NCI-H146 (cell line): ENCODE measurements at places on chromosomes 7 and 10.
A peak's percentile ranks its signal among the peaks of the same experiment; 100 is the strongest.

DNA sequence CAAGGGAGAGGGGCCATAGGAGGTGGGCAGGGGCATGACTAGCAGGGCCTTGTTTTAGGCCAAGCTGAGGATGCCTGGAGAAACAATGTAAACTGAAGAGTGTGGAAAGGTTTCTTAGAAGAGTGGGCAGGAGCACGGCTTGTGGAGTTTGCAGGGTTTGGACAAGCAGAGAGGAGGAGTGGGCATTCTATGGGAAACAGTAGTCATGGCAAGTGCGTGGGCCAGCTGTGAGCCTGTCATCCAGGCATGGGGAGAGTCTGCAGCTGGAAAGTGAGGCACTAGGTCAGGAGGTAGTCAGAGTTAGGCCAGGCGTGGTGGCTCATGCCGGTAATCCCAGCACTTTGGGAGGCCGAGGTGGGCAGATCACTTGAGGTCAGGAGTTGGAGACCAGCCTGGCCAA is 130.1 kb downstream of the SH3PXD2A start:
- DNase-seq: no peak

- no peak for DNase-seq
Observed at GRCh38 chr7:45662018-45662417, 87.8 kb downstream of the ADCY1 start.

DNA sequence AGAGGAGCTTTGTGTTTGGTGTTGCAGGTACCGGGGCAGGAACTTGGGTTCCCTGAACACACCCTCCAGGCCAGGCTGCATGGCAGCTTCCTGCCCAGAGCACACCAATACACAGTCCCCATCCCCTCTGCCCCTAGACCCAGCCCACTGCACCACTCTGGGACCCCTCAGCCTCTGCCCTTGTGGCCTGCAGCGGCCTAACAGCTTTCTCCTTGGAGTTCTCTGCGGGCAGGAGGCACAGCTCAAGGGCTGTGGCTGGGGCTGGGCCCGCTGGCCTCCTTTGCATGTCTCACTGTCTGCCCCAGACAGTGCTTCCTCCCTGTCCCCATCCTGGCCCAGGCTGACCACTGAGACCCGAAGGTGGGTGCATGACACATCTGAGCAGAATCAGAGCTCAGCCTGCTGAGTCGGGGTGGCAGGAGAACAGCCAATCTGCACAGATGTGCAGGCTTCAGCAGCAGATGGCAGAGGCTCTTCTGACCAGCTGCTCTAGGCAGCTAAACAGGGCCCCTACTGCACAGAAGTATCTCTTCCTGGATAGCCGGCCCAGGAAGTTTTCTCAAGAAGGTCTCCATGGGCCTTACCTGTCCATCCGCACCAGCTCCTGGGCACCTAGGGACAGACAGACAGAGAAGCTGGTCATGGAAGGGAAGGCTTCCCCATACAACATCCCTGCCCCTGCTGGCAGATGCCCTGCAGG is 20.8 kb downstream of the VSIR start:
- DNase-seq: no peak

DNA sequence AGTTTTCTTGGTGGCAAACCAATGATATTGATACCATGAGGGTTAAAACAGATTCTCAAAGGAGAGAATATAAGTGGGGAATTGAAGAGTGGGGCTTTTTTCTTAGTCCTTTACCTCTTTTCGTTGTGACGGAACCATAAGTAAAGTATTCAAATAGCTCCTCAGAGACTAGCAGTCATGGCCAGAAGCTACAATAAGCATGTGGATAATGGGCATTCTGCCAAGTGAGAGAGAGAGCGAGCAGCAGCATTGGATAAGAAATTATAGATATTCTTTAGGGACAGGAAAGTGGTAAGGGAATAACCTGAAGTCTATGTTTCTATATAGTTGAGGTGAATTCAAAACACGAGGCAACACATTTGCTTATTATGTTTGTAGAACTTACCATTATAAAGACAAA is 235.1 kb downstream of the SEMA3E start:
- DNase-seq: peak; percentile 9

GRCh38 chr10:95170790-95171189 is 23.2 kb upstream of the ACSM6 start:
- no peak for DNase-seq

GRCh38 chr7:116588641-116589594 is 64.1 kb downstream of the CAV1 start:
- peak; percentile 9 for DNase-seq

DNA sequence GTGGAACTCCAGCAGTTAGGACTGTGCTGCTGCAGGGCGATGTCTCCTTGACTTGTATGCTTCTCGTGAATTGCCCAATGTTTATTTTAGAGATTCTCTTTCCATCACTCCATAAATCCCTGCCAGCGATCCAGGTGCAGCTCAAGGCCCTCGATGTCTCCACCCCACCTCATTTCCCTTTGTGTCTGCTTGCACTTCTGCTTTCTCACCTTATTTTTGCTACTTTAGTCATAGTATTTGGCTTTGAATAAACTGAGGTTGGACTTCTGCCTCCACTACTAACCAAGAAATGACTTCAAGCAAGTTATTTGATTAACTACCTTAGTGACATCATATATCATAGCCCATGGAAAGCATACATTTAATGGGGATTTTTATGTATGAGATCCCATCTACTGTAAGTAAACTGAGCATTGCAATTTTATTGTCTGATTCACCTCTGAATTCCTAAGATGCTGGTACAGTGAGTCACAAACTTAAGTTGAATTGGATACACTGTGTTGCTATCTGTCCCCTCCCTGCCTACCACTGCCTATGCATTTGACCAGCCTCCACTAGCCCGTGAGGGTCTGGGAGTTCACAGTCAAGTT is 255.8 kb downstream of the ABCA13 start:
- DNase-seq: no peak

GRCh38 chr10:3425716-3426115 is 253.1 kb upstream of the PITRM1 start:
- DNase-seq: no peak

GRCh38 chr7:25565949-25566348 is 337.7 kb upstream of the NPVF start:
- peak; percentile 25 for DNase-seq

DNA sequence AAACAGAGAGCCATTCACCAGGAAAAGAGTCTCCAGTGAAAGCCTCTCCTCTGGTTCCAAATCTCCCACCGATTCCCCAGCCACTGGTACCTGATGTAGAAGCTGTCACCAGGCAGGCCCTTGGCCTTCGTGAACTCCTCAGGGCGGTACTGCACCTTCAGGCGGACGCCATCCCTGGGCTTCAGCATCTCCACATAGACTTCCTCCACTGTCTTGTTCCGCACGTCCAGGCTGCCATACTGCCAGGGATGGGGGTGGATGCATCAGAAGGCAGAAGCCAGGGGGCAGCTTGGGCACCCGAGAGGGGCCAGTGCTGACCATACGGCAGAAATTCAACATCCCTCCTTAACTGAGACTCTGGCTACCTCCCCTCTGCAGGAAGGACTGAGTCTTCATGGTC is 118.8 kb downstream of the DLG5 start:
- DNase-seq: no peak

DNA sequence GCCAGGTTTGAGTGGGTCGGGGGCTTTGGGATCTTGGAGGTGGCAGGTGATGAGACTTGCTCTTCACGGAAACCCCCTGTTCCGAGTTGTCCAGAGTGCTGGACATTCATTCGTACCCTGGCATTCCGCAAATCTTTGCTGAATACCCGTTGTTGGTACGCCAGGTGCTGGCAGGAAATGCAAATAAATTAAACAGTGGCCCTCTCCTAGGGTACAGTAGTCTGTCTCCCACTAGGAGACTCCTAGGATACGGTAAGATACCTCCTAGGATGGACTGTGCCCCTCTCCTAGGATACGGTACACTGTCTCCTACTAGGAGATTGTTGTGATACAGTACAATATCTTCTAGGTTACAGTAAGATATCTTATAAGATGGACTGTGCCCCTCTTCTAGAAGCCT is 544 bp downstream of the SEC23IP start:
- peak; percentile 16 for DNase-seq

DNA sequence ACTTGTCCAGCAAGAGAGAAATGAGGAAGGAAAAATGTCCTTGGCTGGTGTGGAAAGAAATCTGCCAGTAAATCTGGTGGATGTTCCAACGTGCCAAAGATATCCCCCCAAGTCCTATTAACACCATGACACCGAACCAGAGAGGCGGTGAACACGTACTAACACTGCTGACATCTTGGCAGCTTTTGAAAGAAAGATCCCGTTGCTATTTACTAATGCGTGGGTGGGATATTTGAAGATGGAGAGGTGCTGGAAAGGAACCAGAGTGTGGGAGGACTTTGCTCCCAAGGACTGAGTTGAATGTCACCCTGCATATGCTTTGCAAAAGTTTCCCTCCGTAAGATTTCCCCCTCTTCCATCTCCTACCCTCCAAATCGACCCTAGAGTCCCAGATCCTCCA is 7.9 kb downstream of the CCDC3 start:
- no peak for DNase-seq

DNA sequence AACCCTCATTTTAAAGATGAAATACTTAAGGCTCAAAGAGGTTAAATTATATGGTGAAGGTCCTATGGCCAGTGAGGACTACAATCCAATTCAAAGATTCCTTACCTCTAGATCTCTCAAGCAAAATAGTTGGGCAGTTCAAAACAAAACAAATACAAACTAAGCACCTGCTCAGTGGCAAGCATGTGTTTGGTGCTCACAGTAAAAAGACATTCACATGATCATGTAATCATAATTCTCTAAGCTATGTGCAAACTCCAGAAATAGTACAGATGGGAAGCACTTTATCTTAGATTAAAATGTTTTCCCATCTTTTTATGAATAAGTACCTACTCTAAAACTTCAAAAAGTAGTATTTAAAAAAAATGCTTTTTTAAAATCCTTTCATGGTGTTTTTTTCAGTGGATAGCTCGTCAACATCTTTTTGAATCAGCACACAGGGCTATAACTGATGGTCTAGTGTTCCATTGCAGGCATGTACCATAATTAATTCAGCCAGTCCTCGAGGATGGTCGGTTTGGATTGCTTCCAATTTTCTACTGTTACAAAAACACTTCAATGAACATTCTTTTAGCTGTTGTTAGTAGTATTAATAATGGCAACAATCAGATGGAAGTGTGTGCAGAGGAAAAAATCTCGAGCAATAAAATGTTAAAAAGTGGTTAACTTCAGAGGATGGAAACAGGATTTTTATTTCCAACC is 58.4 kb downstream of the CHCHD3 start:
- no peak for DNase-seq

GRCh38 chr7:93148727-93149126 is 542 bp upstream of the SAMD9L start:
- no peak for DNase-seq

DNA sequence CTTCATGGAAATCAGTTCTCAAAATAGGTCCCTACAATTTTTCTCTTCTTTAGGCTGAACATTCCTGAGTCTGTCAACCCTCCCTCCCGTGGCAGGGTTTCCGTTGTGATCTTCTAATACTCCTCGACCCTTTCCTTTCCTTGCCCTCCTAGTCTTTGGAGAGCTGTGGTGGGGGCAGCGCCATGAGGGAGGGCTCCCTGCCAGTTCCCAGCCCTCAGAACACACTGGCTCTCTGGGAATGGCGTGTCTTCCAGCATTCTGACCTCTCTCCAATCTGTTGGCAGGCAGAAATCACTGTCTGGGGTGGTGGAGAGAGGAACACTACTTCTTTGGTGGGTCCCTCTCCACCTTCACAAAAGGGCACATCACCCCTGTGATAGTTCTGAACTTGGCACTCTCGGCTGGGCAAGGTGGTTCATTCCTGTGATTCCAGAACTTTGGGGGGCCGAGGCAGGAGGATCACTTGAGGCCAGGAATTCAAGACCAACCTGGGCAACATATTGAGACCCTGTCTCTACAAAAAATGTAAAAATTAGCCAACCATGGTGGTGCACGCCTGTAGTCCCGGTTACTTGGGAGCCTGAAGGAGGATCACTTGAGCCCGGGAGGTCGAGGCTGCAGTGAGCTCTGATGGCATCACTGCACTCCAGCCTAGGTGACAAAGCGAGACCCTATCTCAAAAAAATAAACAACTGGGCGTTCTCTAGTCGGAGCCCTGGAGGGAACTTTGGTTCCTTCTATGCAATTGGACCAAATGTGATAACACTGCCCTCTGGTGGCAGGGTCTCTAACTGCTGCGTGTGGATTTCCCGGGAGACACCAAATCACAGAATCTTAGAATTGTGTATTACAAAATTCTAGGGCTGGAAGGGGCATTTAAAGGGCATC is 13.1 kb upstream of the ARPC1A start:
- DNase-seq: peak; percentile 65

GRCh38 chr7:22488643-22489462 is 11.1 kb downstream of the STEAP1B start:
- peak; percentile 68 for DNase-seq

DNA sequence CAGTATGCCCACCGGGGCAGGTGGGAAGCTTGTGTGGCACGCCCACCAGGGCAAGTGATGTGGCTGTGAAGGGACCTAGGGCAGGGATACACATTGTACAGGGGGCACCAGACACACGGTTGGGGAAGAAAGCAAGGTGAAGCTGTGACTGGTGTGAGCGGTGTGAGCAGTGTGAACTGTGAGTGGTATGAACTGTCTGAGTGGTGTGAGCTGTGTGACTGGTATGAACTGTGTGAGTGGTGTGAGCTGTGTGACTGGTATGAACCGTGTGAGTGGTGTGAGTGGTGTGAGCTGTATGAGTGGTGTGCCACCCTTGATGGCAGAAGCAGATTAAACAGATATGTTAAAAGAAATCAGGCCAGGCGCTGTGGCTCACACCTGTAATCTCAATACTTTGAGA is 48.1 kb downstream of the DPYSL4 start:
- no peak for DNase-seq

DNA sequence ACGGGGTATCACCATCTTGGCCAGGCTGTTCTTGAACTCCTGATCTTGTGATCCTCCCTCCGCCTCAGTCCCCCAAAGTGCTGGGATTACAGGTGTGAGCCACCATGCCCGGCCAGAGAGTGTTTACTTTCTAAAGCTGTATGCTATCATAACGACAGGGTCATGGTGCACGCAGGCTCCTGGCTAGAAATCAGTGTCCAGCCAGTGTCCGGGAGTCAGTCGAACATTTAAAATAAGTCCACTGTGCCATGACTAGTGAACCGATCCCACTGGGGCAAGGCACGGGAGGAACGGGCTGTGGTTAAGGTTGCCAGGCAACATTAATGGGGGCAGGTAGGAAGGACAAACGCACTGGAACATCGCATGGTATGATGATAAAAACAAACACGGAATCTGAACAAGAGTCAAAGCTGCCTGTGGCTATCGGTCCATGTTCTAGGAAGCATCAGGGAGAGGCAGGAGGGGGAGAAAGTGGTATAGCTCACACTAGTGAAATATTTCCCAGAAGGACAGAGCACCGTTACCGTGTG is 89.0 kb upstream of the SEPHS1 start:
- DNase-seq: no peak

DNA sequence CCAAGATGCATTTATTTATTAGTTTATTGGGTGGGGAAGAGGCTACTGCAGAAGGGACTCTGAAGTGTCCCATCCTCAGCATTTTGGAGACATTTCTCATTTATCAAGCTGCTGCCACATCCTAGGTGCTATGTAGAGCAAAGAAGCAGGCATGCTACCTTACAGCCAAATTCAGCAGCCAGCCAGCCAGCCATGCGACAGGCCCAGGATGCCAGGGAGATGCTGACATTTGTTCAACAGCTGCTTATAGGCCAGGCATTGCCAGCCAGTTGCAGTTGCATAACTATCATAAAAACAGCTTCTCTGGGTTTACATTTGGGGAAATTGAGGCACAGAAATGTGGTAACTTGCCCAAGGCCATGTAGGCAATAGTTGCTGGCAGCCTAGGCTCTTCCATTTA is 2.3 kb downstream of the SLC29A3 start:
- no peak for DNase-seq

GRCh38 chr10:130138479-130138866 is 2.3 kb downstream of the GLRX3 start:
- DNase-seq: peak; percentile 21
